GM10248 (cell line): ENCODE measurements at places on chromosomes 1 and 21.

DNA sequence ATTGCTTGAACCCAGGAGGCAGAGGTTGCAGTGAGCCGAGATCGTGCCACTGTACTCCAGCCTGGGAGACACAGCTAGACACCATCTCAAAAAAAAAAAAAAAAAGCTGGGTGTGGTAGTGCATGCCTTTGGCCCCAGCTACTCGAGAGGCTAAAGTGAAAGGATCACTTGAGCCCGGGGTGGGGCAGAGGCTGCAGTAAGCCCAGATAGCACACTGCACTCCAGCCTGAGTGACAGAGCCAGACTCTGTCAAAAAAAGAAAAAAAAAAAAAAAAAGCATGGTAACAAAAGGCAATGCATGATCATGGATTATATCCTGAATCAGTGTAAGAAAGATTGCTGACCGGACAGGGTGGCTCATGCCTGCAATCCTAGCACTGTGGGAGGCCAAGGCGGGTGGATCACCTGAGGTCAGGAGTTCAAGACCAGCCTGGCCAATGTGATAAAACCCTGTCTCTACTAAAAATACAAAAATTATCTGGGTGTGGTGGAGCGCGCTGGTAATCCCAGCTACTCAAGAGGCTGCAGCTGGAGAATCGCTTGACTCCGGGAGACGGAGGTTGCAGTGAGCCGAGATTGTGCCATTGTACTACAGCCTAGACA, 76.3 kb downstream of the RUSC1 start:
- no peak for DNase-seq

DNA sequence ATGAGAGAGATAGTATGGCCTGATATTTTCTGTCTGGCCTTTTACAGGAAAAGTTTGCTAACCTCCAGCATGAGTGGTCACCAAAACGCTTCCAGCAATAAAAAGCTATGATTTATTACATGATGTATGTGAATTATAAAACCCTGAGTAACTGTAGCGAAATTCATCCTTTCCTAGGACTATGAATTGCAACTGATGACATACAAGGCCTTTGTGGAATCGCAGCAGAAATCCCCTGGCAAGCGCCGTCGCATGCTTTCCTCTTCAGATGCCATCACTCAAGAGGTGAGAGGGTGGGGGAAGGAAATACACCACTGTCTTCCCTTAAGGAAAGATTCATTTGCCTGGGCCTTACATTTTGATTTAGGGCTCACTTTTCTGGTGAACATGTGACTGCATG, 117.9 kb downstream of the MACF1 start:
- DNase-seq = no peak

GRCh38 chr1:91736715-91737615, 149.0 kb downstream of the TGFBR3 start:
- no peak for DNase-seq

GRCh38 chr1:1853593-1854257, 37.2 kb downstream of the GNB1 start:
- DNase-seq = no peak

- no peak for DNase-seq
Observed at GRCh38 chr21:42461881-42462877, 33.8 kb downstream of the RSPH1 start.

DNA sequence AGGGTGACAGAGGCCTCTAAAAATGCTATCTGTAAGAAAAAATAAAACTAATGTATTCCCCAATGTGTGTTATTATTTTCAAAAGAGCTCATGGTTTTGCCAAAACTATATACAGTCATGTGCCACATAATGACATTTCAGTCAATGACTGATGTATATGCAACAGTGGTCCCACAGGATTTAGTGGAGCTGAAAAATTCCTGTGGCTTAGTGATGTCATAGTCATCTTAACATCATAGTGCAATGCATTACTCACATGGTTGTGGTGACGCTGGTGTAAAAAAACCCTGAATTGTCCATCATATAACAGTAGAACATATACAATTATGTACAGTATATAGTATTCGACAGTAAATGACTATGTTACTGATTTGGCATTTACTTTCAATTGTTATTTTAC, 172.4 kb downstream of the CACNA1E start:
- DNase-seq = no peak

DNA sequence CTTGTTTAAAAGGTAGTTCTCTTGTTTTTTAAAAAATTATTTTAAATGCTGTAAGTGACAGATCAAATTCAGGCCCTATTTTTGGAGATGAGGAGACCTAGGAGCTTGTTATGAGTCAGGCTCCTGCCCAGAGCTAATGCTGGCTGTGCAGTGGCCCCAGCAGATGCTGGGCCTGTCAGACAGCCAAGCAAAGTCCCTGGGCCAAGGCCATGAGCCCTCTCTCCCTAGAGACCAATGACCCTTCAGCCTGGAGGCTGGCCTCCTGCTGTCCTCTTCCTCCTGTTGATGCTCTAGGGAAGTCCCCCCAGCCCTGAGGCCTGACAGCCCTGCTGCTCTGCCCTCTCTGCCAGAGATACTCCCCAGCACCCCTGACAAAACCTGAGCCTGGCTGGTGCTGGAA, 128.1 kb upstream of the CTTNBP2NL start:
- DNase-seq = no peak

GRCh38 chr21:45299026-45299863, 11.6 kb upstream of the POFUT2 start:
- DNase-seq = no peak

- DNase-seq = no peak
Observed at GRCh38 chr1:160124705-160125478, 9.3 kb downstream of the ATP1A2 start.

DNA sequence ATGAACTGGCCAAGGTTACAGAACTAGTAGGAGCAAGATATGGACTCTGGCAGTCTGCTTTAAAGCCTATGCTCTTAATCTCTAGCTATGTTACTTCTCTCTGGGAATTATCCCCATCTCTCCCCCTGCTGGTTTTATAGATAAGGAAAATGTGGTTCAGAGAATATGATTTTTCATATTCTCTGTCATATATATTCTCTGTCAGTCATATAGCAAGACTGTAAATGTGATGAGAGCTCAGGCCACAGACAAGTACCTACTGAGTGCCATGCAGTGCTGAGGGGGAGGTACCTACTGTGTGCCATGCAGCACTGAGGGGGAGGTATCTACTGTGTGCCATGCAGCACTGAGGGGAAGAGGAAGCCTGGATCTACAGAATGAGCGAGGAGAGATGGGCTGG, 220.3 kb upstream of the FGGY start:
- no peak for DNase-seq

DNA sequence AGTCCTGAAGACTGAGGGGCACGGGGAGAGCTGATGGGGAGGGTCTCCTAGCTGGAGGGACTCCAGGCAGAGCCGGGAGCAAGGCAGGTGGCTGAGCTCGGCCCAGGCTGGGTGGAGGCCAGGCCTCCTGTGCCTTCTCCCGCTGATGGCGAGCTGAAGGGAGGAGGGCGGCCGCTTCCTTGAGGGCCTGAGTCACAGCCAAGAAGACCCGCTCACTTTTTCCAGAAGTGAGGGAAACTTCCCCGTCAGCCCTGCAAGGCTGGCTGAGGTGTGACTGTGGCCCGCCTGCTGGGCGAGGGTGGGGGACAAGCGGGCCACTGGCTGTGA, 1.7 kb upstream of the VWA1 start:
- peak; percentile 23 for DNase-seq

DNA sequence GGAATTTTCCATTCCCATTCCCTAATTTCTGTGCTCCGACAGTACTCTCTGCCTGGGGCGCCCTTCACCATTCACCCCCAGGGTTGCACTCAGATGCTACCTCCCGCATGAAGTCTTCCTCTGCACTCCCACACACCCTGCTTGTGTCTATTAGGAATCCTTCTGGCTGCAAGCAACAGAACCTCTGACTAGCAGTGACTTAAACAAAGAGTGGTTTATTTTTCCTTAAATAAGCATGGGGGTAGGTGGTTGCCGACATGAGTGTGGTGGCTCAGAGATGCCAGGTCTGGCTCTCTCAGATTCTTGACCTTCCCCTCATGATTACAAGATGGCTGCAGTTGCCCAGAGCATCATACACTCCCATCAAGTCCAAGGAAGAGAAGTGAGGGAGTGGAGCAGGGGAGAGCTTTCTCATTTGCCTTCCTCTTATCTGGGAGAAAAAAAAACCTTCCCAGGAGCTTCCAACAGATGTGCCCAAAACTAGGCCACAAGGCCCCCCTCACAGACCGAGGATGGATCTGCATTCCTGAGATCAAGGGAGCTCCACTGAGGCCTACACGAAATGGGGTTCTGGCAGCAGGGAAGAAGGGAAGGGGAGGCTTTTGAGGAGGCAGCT, 49.6 kb upstream of the LBR start:
- DNase-seq = no peak

- DNase-seq = peak; percentile 37
Observed at GRCh38 chr1:182149411-182149965, 88.0 kb upstream of the ZNF648 start.

DNA sequence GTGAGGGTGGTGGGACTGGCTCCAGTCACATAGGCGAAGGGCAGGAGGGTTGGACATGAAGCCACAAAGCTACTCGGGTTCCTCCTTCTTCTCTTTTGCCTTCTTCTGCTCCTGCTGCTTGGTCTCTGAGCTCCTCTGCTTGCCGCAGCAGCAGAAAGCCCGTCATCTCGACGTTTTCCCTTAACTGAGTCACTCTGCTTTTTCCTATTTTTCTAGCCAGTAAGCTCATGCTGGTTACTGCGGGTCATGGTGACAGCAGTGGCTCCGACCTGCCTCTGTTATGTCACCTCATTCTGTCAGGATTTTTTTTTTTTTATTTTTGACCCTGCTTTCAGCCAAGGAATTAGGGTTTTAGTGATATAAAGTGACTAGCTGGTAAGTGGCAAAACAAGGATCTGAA, 2.6 kb upstream of the FMOD start:
- DNase-seq = no peak

GRCh38 chr1:35030756-35031446, 844 bp downstream of the ZMYM6 start:
- peak; percentile 32 for DNase-seq

DNA sequence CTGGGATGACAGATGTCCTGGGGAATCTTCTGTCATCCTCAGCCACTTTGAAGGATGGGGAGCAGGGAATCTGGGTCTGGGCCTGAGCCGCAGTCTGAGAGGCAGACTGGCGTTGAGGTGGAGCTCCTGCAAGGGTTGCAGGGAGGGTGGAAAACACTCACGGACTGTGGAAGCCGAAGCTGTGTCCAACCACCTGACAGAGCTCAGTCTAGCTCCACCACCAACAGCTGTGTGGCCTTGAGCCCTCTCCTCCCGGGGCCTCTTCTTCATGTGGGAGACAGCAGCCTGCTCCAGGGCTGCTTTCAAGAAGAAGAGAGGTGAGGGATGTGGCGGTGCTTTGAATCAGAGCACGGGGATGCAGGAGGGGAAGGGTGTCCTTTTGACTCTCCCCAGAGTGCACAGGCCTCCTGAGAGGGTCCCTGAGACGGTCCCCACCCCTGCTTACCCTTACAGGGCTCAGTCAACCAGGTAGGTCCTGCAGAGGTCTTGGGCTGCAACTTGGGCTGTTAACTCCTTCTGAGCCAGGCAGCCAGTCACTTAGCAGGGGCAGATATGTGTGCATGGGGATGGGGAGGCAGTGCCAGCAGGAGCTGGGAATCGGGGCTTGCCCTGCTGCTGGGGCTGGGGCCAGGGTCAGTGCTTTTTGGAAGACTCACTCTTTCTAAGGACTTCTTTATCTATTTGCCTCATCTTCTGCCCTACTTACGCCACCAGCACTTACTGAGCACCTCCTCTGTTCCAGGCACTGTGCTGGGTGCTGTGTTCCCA, 216.3 kb downstream of the PTPRU start:
- DNase-seq = no peak

DNA sequence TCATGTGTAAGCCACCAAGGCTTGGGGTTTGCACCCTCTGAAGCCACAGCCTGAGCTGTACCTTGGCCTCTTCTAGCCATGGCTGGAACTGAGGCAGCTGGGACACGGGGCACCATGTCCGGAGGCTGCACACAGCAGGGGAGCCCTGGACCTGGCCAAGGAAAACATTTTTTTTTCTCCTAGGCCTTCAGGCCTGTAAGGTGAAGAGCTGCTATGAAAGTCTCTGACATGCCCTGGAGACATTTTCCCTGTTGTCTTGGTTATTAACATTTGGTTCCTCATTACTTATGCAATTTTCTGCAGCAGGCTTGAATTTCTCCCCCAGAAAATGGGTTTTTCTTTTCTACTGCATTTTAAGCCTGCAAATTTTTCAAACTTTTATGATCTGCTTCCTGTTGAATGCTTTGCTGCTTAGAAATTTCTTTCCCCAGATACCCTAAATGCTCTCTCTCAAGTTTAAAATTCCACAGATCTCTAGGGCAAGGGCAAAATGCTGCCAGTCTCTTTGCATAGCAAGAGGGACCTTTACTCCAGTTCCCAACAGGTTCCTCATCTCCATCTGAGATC, 295.8 kb downstream of the LTN1 start:
- DNase-seq = no peak

GRCh38 chr21:41630249-41630648, 122.3 kb upstream of the TMPRSS2 start:
- DNase-seq = no peak

- DNase-seq = no peak
Observed at GRCh38 chr1:61533546-61533945, 191.4 kb downstream of the TM2D1 start.

GRCh38 chr1:7385471-7386225, 385.4 kb upstream of the VAMP3 start:
- no peak for DNase-seq

DNA sequence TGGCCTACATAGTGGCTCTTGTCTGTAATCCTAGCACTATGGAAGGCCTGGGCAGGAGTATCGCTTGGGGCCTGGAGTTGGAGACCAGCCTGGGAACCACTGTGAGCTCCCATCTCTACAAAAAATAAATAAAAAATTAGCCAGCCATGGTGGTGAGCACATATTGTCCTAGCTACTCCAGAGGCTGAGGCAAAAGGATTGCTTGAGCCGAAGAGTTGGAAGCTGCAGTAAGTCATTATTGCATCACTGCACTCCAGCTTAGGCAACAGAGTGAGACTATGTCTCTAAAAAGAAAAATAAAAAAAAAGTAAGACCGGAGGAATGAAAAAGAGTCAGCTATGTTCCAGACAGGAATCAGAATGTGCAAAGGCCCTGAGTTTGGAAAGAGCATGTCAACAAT, 115.3 kb downstream of the CYYR1 start:
- no peak for DNase-seq

DNA sequence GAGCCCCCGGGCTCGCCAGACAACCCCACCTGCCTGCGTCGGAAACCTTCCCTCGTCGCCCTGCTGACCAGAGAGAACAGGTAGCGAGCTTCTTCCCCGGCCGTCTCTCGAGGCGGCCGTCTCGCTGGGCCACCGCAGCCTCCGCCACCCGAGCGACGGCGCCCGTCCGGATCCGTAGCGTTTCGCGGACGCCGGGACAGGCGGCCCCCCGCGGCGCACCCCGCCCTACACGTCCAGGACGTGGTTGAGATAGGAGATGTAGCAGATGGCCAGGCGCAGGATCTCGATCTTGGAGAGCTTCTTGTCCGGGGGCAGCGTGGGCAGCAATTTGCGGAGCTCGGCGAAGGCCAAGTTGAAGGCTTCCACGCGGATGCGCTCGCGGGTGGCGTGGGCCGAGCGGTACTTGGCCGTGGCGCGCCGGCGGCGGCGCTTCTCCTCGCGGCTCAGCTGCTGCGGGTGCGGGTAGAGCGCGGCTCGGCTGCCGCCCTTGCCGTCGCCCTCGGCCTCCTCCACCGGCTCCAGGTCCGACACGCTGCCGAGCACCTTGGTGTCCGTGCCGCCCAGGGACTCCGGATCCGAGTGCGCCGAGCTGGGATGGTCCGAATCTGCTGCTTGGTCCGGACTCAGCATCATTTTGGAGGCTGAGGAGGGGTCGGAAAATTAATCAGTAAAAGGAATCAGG, 3.0 kb downstream of the NHLH2 start:
- no peak for DNase-seq

GRCh38 chr21:39518847-39519210, 67.1 kb downstream of the SH3BGR start:
- DNase-seq = no peak

- DNase-seq = no peak
Observed at GRCh38 chr1:218281285-218281684, 3.8 kb upstream of the RRP15 start.
